Thyroid gland (tissue), 4 donors: ENCODE measurements at places on chromosomes 16 and 17. TPM values are rescaled to one million over a fixed set of nuclear protein-coding genes. Genes with fewer than 3 reads are reported as not detected.

DNA sequence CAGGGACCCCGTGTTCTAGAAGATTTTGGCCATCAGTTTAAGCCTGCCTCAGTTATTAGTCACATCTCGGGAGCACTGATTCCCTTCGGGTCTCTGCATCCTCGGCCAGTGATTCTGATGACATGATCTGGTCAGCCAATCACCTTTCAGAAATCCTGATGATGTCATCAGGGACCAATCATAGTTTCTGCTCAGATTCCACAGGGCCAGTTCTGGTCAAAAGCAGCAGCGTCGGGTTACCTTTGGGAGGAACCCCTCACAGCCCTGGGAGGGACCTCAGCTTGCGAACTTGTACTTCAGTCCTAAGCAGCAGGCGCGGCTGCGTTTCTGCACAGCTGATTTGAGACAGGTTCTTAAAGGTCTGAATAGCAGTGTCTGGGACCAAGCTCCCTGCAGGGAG, 13.9 kb downstream of the KDM8 start:
- H3K4me3 ChIP-seq = no peak overlapping the region
- H3K4me1 ChIP-seq = no peaks in the 10 kb centered on the region
- H3K27ac ChIP-seq = no peak overlapping the region
- no peak for DNase-seq

DNA sequence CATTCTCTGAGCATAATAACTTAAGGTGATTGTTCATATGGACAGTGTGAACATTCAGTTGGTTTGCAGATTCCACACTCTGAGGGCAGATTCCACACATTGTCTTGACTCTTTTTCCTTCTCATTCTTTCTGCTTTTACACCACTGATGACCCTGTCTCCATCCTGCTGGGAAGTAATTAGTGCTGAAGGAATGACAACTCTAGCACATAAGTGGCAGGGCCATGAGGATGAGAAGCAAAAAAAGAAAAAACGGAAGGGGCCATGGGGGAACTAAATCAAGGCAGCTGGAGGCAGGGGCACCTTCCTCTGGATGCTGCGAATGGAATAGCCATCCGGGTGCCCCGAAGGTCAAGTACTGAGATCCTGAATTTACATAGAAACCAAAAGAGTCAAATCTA, 944.0 kb downstream of the KCNJ2 start:
- DNase-seq = no peak
- no peaks in the 10 kb centered on the region for H3K36me3 ChIP-seq
- H3K27me3 ChIP-seq = no peaks in the 10 kb centered on the region
- H3K4me3 ChIP-seq = no peak overlapping the region
- no peak overlapping the region for H3K27ac ChIP-seq
- H3K4me1 ChIP-seq = peaks cover 7% of the 10 kb centered on the region

GRCh38 chr16:13076878-13077277, 175.5 kb downstream of the SHISA9 start:
- H3K36me3 ChIP-seq = no peaks in the 10 kb centered on the region
- DNase-seq = no peak
- no peaks in the 10 kb centered on the region for H3K4me1 ChIP-seq

The TPSD1 gene
- 0.33 TPM for total RNA-seq

The PRM2 gene
- total RNA-seq = 64.4 TPM

The EVPL gene
- total RNA-seq = 14.8 TPM
